ENCODE measurements at places on chromosomes 7 and 10.

GRCh38 chr10:63788152-63788821, 267.1 kb downstream of the REEP3 start:
- DNase-seq = no peak

DNA sequence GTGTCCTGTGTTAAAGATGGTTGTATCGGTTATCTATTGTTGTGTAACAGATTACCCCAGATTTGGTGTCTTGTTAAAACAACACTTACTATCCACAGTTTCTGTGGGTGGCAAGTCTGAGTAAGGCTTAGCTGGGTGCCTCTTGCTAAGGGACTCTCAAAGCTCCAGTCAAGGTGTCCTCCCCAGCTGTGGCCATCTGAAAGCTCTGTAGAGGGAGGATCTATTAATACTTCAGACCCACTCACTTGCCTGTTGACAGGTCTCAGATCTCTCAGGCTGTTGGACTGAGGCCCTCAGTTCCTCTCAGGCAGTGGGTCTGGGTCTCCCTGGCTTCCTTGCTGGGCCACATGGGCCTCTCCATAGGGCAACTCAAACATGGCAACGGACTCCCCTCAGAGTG, 19.6 kb downstream of the ARID5B start:
- no peak for DNase-seq

- no peak for DNase-seq
These were observed 65.1 kb downstream of the PPP1R3C start for GRCh38 chr10:91567815-91568214.

- no peak for DNase-seq
These were observed 824.1 kb upstream of the IGFBP3 start for GRCh38 chr7:46744957-46745706.

DNA sequence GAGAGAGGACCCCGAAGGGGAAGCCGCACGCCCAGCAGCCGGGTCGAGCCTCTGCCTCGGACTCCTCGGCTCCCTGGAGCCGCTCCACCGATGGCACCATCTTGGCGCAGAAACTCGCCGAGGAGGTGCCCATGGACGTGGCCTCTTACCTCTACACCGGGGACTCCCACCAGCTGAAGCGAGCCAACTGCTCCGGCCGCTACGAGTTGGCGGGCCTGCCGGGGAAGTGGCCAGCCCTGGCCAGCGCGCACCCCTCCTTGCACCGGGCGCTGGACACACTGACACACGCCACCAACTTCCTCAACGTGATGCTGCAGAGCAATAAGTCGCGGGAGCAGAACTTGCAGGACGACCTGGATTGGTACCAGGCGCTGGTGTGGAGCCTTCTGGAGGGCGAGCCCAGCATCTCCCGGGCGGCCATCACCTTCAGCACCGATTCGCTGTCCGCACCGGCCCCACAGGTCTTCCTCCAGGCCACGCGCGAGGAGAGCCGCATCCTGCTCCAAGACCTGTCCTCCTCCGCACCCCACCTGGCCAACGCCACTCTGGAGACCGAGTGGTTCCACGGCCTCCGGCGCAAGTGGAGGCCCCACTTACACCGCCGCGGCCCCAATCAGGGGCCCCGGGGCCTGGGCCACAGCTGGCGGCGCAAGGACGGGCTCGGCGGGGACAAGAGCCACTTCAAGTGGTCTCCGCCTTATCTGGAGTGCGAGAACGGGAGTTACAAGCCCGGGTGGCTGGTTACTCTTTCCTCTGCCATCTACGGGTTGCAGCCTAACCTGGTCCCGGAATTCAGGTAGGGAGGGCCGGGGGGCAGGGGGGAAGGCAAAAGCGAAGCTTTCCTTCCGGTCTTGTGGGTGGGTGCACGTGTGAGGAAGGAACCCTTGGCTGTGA, 973 bp downstream of the GPR158 start:
- DNase-seq = no peak

GRCh38 chr7:7668706-7669105, 28.2 kb downstream of the UMAD1 start:
- DNase-seq = no peak

DNA sequence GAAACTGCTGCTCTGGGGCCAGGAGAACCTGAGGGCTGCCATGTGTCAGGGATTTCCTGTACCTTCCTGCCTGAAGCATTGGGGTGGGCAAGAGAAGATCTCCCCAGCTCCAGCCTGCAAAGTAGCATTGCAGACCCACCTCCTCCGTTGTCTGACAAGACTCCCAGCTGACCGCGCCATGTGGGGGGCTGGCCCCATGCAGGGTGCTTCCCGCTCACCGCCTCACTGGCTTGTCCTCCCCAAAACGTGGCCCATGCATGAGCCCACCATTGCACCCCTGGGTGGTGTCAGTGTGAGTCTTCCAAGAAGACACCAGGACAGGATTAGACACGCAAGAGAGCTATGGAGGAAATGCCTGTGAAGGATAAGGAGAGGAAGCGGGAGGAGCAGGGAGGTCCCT, 68.3 kb downstream of the ABRAXAS2 start:
- DNase-seq = no peak

DNA sequence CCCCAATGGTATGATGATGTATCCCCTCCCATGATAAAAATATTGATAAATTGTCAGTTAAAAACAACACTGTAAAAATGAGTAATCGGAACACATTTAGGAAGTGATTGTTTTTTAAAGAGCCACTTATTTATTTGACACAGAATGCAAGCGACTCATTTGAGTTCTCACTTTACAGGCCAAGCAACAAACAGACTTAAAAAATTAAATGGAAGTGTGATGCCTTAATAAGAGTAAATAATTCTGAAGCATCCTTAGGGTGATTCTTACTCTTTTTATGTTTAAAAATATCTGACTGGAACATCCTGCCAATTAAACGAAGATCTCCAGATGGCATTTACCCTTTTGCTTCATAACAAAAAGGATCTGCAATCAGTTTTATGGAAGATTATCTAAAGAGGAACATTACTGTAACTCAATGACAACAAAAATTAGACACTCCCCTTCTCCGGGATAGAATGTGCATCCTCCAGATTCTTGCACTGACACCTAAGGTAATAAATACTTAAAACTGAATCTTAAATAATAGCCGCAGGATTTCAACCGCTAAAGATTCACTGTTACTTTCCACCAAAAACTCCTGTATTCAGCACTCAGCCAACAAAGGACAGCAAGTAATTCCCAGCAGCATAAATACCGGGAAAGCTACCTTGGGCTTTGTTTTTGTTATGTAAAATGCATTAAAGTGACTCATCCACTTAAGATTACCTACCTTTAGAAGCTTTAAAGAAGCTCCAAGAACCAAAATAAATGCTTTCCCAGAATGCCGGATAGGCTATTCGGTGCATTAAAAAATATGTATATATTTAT, 1.7 kb downstream of the CACNA2D1 start:
- no peak for DNase-seq

- no peak for DNase-seq
These were observed 170.9 kb upstream of the SMIM30 start for GRCh38 chr7:113289140-113289740.

- no peak for DNase-seq
These were observed 310.6 kb downstream of the PARD3 start for GRCh38 chr10:34504534-34504933.

- no peak for DNase-seq
These were observed 1.2 kb upstream of the AHR start for GRCh38 chr7:17297243-17297642.
